CD4-positive, alpha-beta T cell treated with Interleukin-12 subunit alpha and Interleukin-12 subunit beta, for 1 hour (primary cell): ENCODE measurements at places on chromosomes 3 and 15.
A peak's percentile ranks its signal among the peaks of the same experiment; 100 is the strongest.

DNA sequence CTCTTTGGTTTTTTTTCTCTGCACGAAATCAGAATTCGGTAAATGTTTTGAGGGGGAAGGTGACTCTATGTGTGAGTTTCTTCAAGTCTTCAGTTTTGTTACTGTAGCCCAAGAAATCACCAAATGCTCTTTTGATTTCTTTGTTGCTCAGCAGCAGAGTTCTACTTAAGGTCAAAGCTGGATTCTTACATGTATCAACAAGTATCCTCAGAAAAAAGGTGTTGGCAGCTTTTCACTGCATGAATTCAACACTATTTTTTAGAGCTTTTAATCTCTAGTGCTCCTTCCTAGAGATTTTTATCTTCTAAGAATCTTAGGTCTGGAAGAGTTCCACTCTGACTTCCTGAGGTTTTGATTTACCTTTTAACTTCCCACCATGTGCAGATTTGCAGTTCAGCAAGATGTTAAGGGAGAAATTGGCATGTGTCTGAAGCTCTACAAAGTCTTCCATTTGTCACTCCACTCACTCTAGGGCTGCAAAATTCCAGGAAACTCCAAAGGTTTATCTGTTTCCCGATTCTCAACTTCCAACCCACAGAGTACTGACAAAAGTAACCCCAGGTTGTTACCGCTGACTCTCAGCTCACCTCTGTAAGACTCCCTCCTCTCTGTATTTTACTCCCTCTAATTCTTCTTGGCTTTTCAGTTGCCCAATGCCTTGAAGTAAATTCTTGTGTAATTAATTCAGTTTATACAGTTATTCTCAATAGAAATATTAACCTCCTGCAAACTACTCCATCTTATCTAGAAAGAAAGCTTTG, 13.3 kb upstream of the CD200 start:
- DNase-seq, result no peak

DNA sequence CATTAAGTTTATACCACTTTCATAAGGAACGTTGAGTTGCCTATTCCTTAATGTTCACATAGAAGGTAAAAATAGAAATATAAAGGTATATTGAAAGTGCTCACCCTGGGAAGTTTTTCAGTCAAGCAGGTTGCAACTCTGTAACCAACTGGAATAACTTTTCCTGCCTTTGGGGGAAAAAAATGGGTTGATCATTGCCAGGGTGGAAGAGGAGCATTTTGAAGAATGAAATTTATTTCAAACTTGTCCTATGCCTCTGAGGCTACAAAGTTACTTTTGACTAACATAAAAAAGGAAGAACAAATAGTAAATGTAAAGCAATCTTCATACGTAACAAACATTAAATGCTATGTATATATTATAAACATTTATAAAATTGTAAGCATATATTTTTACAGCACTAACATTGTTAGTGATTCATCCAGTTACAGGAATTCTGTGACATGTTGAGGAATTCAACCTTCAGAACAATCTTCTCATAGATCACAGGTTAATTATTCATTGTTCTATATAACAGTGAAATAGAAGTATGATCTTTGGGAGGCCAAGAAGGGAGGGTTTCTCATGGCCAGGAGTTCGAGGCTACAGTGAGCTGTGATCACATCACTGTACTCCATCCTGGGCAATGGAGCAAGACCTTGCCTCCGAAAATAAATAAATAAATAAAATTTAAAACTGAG, 13.5 kb downstream of the EFHB start:
- DNase-seq, result no peak

- DNase-seq, result no peak
Measured at GRCh38 chr15:66831801-66832390, 129.9 kb downstream of the SMAD6 start.

DNA sequence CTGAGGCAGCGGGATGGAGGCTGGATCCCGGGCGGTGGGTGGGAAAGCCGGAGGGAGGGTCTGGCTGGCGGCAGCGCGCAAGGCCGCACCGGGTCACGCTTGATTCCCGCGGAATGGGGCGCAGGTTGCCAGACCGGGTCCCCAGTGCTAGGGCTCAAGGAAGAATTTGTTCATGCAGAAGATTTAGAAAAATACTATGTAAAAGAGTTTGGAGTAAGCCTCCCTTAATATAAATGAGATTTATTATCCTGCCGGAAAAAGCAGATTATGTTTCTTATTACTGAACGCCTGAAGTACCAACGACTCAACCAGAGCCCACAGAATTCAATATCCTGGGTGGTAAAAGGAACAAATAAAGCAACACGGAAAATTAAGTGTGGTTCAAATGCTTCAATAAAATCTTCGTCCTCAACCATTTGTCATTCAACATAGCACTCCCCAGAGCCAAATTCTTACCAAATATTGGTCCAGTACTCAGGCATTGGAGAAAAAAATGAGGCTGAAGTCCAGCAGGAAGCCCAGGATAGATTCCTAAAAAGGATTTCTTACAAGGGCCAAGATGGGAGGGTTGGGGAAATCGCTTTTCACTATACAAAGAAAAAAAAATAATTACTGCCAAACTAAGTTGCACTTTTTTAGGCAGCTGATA, 1.2 kb upstream of the ZBTB20 start:
- DNase-seq, result no peak

GRCh38 chr15:64747578-64747977, 27.8 kb downstream of the RBPMS2 start:
- no peak for DNase-seq

- DNase-seq, result no peak
Measured at GRCh38 chr15:22956257-22956977, 23.8 kb downstream of the CYFIP1 start.

DNA sequence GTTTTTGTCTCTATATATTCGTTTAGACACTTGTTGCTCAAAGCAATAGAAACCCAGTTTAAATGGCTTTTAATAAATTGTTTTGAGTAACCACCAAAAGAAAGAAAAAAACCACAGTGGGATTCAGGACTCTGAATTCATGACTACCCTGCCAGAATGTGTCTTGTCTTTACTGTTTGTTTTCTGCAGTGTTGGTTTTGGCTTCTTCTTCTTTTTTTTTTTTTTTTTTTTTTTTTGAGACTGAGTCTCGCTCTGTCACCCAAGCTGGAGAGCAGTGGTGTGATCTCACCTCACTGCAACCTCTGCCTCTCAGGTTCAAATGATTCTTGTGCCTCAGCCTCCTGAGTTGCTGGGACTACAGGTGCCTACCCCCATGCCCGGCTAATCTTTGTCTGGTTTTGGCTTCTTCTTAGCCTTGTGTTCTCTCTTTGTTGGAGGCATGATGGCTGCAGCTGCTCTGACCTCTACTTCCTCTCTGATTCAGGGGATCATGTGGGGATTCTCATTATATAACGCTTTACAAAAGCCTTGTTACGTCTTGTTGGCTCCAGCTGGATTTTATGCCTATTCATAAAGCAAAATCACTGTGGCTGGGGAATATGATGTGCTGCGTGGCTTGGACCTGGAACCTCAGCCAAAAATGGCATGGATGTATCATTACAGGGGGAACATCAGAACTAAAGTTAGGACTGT, 54.0 kb downstream of the PLS1 start:
- DNase-seq, result no peak

- peak; percentile 66 for DNase-seq
Measured at GRCh38 chr3:14125193-14126016, 553 bp downstream of the TMEM43 start.

DNA sequence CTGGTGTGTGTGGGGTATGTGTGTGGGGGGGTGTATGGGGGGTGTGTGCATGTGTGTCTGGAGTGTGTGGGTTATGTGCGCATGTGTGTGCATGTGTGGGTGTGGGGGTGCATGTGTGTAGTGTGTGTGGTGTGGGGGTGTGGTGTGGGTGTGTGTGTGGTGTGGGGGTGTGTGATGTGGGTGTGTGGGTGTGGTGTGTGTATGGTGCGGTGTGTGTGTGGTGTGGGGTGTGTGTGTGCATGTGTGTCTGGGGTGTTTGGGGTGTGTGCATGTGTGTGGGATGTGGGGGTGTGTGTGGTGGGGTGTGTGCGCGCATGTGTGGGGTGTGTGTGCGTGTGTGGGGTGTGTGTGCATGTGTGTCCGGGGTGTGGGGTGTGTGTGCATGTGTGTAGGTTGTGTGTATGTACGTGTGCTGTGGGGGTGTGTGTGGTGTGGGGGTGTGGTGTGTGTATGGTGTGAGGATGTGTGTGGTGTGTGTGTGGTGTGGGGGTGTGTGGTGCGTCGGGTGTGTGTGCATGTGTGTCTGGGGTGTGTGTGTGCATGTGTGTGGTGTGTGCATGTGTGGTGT, 6.2 kb upstream of the OCA2 start:
- DNase-seq, result no peak

DNA sequence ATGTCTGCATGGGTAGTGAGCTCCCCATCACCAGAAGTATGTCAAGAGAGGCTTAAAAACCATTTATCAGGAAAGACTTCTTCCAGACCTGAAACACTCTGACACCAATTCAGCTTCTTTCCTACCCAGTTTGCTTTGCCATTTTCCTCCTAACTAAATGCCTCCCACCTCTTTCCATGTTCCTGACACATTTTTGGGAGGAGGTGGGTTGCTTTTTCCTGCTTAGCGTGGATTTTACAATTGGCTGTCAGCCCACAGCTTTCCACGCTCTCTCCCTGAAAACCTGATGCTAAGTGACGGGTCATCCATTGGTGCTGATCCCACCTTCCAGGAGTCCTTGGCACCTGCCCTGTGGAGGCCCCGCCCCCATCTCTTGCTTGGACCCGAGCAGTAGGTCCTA, 264.9 kb upstream of the ST8SIA2 start:
- DNase-seq, result no peak

DNA sequence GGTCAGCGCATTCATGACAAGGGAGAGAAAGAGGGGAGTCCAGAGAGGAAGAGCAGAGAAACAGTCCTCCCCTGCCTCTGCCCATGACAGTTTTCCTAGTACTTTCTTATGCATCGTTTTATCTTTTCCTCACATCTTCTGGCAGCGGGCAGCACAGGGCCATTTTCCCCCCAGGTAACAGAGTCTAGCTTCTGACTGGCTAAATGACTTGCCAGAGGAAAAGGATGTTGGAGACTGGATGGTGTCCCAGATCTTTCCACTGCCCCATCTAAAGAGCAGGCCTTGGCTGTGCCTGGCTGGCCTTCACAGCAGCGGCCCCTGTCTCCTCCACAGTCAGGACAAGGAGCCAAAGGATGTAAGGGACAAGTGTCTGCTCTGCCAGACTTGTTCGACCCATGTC, 59.3 kb downstream of the CTDSPL start:
- no peak for DNase-seq

DNA sequence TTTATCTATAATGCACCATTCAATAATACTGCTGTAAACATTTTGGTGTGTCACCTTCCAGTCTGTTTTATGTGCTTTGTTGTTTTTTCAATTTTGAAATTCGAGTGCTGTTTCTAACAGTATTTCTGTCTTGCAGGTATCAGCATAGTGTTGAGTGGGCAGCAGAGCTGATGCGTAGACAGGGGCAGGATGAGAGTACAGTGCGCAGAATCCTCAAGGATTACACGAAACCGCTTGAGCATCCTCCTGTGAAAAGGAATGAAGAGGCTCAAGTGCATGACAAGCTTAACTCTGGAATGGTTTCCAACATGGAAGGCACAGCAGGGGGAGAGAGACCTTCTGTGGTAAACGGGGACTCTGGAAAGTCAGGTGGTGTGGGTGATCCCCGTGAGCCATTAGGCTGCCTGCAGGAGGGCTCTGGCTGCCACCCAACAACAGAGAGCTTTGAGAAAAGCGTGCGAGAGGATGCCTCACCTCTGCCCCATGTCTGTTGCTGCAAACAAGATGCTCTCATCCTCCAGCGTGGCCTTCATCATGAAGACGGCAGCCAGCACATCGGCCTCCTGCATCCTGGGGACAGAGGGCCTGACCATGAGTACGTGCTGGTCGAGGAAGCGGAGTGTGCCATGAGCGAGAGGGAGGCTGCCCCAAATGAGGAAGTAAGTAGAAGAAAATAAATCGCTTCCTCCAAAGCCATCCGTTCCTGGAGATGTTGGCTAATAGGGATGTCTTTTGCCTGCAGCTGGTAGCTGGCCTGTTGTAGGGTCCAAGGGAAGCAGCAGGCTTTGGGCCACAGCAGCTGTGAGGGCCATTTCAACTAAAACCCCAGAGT, 19.1 kb downstream of the TSEN2 start:
- no peak for DNase-seq

DNA sequence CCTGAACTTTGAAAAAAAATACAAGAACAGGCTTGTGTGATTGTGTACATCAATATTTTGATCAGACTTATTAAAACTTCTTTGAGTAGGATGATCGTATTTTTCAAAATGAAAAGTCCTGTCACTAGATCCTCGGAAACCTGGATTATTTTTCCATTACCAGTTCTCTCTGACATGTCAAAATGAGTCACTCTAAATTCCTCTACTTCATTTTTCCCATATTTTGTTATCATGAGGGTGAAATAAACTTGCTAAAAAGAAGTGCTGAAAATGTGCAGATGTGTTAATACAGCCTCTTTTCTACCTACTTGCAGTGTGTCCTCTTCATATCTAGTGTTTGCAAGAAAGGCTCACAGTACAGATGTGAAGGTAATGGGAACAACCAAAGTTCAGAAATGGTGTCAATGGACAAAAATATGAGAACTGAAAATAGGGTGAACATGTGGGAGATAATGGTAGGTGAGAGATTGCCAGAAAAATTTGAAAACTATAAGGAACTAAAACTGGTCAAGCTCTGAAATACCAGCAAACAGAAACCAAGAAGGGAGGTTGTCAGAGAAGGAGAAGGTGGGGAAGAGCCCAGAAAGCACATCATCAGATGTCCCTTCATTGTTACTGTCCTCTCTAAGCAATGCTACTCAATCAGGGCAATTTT, 108.2 kb downstream of the EOMES start:
- no peak for DNase-seq

DNA sequence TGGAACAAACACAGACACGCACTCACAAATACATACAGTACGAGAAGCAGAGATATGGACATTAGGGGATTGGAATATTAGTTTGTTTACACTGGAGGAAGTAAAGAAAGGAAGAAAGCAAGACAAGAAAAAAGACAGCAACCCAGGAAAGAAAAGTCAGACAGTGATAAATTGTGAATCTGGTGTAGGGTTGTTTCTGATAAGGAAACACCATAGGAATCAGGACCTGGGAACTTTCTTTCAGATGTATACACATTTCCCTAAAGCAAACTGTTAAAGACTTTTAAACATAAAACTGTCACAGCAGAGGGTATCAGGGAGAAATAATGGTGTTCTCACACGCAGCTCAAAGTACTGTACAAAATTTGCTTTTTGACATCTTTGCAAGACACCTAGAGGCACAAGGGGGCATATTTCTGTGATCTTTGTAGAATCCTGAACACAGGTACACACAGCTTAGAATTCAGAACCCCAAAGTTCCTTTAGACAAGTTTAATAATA, 153.7 kb downstream of the TUSC7 start:
- DNase-seq, result no peak

- no peak for DNase-seq
Measured at GRCh38 chr3:140377644-140378043, 300.2 kb upstream of the TRIM42 start.

DNA sequence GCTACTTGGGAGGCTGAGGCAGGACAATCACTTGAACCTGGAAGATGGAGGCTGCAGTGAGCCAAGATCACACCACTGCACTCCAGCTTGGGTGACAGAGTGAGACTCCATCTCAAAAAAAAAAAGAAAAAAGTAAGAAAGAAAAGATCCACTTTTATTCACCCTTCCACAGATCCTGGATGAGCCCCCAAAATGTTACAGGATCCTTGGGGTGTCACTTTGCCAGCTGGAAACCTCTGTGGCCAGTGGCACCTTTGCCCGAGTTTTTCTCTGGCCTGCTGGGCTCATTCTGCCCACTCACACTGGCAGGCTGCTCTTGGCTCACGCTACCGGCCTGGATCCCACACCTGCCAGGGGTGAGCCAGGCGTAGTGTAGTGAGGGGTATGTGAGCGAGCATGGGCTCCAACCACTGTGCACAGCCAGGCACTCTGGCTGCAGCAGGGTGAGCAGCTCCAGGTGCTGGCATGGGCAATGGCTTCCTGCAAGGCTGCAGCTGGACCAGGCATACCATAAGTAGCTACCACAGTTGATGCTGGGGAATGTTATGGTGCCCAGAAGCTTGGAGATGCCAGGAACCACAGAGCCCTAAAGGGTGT, 57.8 kb upstream of the C15orf39 start:
- no peak for DNase-seq
